ENCODE measurements at places on chromosomes 1 and 21. TPM values are rescaled to one million over a fixed set of nuclear protein-coding genes. Genes with fewer than 3 reads are reported as not detected.
A peak's percentile ranks its signal among the peaks of the same experiment; 100 is the strongest.

DNA sequence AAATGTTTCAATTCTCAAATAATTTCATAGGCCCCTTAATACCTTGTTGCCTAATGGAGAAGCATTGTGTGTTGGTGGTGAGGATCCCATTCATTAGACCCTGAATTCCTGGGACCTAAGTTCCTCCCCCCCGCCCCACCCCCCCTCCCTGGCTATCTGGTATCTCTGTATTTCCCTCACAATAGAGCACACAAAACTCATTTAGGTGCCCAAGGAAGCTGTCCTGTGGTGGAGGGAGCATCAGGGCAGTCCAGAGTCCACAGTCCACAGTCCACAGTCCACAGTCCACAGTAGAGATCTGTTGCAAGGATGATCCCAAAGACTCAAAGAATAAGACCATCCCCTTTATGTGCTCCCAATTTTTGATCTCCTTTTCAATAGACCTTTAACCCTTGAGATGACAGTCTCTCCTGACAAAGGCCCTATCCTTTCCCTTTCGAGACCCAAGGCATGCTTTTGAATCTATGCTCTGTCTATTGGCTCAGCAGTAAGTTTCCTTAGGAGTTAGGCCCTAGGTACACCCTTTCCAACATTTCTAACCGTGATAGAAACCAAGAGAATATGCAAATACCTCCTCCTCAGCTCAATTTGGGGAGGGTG lies 123.9 kb downstream of the ZBTB18 start:
- DNase-seq = no peak

- DNase-seq = no peak
These were observed 79.1 kb upstream of the GPR88 start for GRCh38 chr1:100458661-100459357.

DNA sequence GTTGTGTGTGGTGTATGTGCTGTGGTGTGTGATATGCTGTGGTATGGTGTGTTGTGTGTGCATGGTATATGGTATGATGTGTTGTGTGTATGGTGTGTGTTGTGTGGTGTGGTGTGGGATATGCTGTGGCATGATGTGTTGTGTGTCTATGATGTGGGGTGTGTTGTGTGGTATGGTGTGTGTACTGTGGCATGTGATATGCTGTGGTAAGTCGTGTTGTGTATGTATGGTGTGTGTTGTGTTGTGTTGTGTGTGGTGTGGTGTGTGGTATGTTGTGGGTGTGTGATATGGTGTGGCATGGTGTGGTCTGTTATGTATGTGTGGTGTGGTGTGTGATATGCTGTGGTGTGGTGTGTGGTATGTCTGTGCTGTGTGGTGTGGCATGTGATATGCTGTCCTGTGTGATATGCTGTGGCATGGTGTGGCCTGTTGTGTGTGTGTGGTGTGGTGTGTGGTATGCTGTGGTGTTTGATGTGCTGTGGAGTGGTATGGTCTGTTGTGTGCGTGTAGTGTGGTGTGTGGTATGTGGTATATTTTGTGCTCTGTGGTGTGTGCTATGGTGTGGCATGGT lies 318.0 kb downstream of the PTPRU start:
- peak; percentile 10 for DNase-seq

The TADA1 gene
- total RNA-seq = 9.4 TPM

GRCh38 chr1:70633004-70633403 lies 221.9 kb downstream of the CTH start:
- no peak for DNase-seq
